Naive thymus-derived CD8-positive, alpha-beta T cell (primary cell): ENCODE measurements at places on chromosomes 3 and 15. TPM values are rescaled to one million over a fixed set of nuclear protein-coding genes. Genes with fewer than 3 reads are reported as not detected.

Gene SEC61A1
- 92.5 TPM for total RNA-seq

Gene CP
- not detected for total RNA-seq

Gene CPB1
- not detected for total RNA-seq

Gene TRMT10C
- 27.2 TPM for total RNA-seq

Gene KNG1
- not detected for total RNA-seq

Gene UBA3
- total RNA-seq, result 71.8 TPM

Gene CD276
- total RNA-seq, result 0.49 TPM

Gene TIGIT
- total RNA-seq, result 5.0 TPM

Gene CXCR6
- 0.25 TPM for total RNA-seq

Gene GOLGA6L4
- 2.5 TPM for total RNA-seq

Gene SLC22A14
- 0.22 TPM for total RNA-seq

Gene RYR3
- total RNA-seq, result not detected

DNA sequence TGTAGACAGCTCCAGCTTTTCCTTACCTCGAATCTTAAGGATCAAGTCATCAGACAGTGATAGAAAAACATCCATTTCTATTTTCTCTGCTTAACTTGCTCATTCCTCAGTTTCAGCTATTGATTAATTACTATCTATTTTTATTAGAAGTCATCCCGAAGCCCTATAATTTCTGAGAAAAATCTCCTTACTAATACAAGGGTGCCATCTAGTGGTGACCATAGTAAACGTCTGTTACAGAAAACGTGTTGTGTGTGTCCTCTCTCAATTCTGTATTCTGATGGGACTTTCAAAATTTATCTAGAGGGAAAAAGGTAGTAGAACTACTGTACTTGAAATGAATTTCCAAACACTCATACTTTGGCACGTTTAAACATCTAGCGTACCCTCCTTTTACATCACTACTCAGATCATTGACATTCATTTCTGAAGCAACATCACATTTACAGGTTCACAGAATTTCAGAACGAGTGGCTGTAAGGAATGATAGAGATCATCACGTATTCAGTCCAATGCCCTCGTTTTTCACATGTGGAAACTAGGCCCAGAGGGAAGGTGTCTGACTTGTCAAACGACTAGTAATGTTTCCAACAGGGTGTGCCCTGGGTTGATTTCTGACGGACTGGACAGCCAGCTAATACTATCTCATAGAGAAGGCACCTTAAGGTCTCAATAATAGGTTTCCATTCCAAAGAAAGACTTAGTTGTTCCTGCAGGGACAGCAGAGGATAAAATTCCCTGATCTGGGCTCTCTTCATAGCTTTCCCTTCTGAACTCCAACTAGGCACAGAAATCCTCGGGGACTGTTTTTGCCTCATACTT is 25.6 kb downstream of the HACD2 start:
- peak; percentile 17 for DNase-seq

DNA sequence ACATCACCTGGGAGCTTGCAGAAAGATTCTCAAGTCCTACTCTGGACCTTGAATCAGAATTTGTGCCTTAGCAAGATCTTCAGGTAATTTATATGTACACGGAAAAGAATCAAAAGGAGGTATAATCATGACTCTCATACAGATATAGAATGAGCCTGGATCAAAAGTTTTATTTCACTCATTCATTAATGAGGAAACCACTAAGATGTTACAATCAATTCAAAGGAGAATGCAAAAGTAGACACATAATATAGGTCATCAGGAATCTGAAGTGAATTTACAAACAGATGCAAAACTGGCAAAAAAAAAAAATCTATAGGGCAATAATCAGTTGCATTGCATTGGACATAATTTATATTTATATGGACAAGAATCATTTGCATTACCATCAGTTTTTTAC is 195.4 kb upstream of the TLE3 start:
- DNase-seq, result no peak

DNA sequence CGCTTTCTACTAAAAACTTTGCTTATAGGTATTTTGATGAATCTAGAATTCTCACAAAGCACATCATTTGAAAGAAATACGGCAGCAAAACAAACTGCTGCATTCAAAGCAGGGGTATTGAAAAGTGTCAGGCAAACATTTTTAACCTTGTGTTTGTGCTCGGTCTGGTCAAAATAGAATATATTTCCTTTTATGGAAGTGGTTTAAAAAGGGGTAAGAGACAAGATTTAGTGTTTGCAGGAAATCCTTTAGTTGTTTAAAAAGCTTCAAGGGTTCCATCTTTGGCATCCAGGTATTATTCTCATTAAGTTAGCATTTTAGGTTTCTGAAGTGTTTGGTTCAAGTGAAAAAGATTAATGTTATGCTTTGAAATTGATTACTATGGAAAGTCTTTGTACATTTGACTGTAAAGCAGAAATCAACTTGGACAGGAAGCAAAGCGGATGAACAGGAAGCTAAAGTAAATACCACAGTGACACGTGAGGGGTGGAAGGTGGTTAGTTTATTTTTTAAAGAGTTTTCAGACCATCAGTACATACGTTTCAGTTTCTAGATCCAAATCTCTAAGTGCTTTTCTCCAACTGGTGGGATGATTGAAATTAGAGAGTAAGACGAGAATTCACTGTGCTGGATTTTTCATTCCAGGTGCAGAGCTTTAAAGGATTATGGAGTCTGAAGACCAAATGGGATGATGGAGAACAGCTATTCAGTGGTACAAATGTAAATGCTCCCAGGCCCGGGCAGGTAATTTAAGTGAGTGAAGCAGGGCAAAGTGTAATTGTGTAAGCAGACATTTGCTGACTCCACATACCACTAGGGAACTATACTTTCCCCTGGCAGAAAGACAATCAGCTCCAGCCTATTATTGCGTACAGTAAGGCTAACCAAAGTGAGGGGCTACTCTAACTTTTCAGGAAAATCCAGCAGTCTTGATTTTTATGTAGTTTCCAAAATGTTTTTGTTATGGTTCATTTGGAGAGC is 341.8 kb upstream of the TBL1XR1 start:
- DNase-seq, result peak; percentile 25

DNA sequence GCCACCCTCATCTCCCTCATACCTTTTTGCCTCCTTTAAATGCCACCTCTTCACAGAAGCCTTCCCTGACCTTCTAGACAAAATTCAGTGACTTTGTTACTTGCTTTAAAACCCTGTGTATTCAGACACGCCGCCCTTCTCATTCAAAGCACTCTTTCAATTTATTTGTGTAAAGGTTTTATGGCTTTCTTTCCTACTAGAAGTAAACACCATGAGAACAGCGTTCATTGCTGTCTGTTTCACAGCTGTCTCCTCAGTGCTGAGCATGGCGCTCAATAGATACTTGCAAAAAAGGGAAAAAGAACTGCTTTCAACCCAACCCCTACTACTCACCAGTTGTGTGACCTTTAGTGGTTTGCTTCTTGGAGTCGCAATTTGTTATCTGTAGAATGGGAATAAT is 17.0 kb downstream of the ATXN7 start:
- DNase-seq, result no peak

GRCh38 chr15:85826756-85827515 is 32.2 kb upstream of the KLHL25 start:
- no peak for DNase-seq

GRCh38 chr15:51377038-51377786 is 35.8 kb downstream of the GLDN start:
- DNase-seq, result no peak

DNA sequence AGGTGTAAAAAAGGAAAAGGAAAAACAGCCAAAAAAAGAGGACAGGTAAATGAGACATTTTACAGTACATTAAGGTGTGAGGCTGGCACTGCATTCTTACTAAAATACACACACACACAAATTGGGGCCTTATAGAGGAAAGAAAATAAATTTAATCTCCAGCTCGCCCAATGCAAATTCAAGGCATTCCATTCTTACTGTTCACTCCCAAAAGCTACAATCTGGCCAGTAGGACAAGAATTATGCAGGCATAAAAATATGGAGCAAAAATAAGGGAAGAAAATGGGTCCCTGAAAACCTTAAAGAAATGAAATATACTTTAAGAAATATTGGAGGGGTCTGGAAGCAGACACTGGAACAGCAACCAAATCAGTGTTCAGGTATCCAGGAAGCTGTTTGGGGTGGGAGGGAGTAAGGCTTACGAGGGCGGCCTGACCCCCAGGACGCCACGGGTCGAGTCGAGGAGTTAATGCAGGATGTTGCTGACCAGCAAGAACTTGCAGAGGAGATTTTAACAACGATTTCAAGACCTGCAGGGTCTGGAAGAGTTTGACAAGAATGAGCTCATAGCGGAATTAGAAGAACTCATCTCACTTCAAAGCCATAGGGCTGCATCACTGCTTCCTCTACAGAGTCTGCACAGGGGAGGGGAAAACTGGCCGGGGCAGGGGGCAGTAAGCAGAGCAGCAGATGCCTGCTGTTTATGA is 245.5 kb downstream of the TBL1XR1 start:
- no peak for DNase-seq

GRCh38 chr3:131388490-131388799 is 6.9 kb downstream of the NUDT16 start:
- DNase-seq, result no peak

GRCh38 chr3:142904639-142905436 is 16.0 kb upstream of the PCOLCE2 start:
- no peak for DNase-seq

- DNase-seq, result no peak
Observed at GRCh38 chr3:119195911-119196310, 22.5 kb downstream of the UPK1B start.

- no peak for DNase-seq
Observed at GRCh38 chr3:161498259-161498921, 1.8 kb downstream of the OTOL1 start.

DNA sequence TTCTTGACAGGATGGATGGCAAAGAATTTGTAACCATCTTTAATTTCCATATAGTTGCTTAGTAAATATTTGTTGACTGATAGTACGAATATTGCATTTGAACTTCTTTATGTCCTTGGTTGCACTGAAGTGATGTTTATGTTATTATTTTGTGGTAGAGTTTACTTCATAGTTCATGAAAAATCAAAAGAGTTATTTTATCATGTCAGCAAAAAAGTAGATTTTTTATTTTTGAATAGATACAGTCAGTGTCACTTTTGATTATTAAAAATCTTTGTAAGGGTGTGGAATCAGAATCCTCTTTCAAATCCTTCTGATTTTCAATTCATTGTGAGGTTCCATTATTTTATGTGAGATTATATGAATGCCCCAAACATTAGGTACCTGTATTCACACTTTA is 35.0 kb downstream of the FILIP1L start:
- no peak for DNase-seq

- no peak for DNase-seq
Observed at GRCh38 chr3:134352031-134352671, 22.1 kb downstream of the AMOTL2 start.

GRCh38 chr3:43522727-43523362 is 99.0 kb downstream of the ANO10 start:
- DNase-seq, result no peak

DNA sequence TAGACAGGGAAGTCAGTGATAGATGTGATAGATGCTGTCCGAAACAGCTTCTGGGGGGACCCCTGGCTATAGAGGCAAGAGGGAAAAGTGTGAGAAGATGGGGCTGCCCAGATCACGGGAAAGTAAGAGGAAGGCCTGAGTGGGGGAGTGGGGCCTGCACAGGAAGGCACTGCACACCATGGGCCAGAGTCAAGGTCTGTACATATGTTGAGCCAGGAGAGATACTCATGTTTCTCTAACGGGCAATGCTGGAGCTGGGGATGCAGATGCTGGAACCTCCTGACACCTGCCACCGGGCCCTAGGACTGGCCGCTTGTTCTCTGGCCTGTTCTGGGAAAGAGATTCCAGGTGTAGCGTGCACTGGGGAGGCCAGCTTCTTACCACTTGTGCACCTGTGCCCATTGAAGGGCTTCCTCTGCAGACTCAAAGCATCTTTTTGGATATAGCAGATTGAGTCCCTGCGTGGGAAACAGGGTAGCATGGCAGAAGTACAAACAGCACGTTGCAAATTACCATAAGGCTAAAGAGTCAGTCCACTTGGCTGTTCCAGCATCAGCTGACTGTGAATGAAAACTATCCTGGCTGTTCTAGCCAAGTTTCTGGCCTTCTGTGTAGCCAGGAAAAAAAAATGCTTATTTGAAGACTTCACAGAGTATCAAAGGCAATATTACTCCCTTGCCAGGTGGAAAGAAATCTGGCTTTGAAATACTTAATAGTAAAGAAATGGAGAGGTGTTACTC is 77.1 kb upstream of the GSK3B start:
- DNase-seq, result no peak

GRCh38 chr3:136989781-136990524 is 32.2 kb downstream of the IL20RB start:
- DNase-seq, result no peak

DNA sequence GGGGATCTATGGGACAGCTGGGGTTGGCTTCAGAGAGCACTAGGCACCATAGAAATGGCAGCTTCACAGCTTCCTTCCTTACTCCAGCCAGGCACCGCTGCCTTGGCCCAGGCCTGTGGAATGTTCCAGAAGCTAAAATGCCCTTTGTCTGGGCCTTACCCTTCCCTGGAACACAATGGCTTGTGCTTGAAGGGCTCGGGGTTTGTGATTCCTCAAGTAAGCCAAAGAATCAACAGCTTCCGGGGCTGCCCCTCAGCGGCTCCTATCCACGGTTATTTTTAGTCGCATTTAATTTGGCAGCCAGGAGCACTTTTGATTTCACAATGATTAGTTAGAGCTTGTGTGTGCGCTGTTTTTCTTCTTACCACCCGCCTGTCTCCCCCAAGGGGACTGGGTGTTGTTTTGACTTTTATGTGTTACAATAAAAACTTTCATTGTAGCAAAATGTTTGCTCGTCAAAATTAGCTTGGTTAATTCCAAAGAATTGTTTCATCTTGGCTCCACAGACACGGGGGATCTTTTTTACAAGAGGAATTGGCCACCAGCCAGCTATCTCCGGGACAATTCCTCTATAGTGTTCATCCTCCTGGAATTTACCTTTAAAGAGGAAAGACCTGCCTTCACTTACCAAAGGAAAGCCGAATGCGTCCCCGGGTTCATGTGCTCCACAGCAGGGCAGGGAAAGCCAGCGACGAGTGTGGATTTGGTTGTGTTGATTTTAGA is 73.8 kb downstream of the TLE3 start:
- DNase-seq, result no peak

DNA sequence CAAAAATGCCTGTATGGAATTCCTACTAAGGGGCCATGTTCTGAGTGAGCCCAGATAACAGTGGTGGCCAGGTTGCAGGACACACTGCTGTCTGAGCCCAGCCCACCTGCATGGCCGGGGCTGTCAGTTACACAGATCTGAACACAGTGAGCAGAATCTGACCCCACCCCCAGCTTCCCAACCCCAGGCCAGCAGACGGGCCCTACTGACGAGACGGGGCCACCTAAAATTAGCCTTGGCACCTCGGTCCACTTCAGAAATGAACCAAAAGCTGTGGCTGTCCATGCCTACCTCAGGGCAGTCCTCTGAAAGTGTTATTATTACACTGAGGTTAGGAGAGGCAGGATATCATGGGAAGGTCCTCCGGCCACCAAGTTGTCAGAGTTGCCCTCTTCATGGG is 51.8 kb downstream of the LMCD1 start:
- no peak for DNase-seq
